ENCODE measurements at places on chromosomes 12 and 14. TPM values are rescaled to one million over a fixed set of nuclear protein-coding genes. Genes with fewer than 3 reads are reported as not detected.
A peak's percentile ranks its signal among the peaks of the same experiment; 100 is the strongest.

NID2 gene
- 58.5 TPM for total RNA-seq

RNASE3 gene
- not detected for total RNA-seq

- DNase-seq = no peak
- H3K27ac ChIP-seq = no peak overlapping the region
- H3K4me3 ChIP-seq = no peak overlapping the region
- peaks cover 8% of the 10 kb centered on the region for H3K27me3 ChIP-seq
Measured at GRCh38 chr14:62301911-62302310, 539.7 kb downstream of the SNAPC1 start.

GRCh38 chr14:75978249-75978731 lies 3.5 kb downstream of the TGFB3 start:
- H3K27me3 ChIP-seq = no peaks in the 10 kb centered on the region
- no peak for DNase-seq
- H3K27ac ChIP-seq = peak overlapping the region; percentile 96
- peaks cover 67% of the 10 kb centered on the region for H3K4me1 ChIP-seq
- peaks cover 12% of the 10 kb centered on the region for H3K36me3 ChIP-seq

DNA sequence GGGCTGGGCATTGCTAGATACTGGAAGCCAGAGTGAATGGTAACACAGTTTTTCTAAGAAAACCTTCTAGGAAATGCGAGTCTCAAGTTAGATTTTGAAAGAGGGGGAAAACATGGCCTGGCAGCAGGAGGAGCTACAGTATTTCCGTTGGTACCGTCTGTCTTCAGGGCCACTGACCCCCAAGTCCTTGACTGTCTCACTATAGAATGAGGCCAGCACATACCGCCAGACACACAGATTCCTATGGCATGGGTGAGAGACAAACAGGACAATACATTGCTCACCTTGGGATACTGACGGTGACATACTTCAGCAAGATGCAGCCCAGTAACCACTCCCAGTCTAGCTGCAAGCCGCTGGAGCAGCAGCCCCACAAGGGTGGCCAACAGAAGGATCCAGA lies 21.7 kb downstream of the SLC11A2 start:
- H3K4me1 ChIP-seq = peaks cover 6% of the 10 kb centered on the region
- H3K4me3 ChIP-seq = no peak overlapping the region
- peaks cover 24% of the 10 kb centered on the region for H3K36me3 ChIP-seq
- no peak overlapping the region for H3K27ac ChIP-seq

DNA sequence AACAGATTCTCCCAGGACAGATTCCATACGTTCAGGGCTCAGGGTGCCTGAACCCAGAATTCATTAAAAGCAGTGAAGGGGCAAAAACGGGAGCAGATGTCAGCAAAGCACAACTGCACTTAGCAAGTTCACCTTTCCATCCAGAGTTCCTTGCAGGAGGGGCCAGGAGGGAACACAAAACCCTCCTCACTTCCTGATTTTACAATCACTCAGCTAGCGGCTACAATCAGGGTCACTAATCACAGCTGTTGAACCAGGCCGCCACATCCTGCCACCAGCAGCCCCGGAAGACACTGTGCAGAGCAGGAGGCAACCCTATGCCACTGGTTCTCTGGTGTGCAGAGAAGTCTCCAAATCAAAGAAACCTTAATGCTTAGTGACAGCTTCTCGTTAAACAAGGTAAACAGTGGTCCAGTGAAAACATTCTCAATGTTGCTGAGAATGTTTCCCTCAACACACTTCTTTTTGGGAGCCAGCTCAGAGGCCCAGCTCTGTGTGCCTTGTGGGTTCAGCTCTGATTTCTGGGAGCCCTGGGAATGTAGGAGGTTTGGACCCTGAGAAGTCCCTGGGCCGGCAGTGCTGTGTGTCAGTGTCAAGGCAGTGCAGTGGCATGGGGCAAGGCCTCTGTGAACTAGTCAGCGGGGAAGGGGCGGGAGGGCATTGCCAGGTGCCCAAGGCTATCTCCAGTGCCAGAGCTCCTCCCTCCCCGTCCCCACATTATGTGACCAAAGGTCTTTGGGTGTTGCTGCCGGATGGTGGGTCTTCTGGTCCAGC lies 54.5 kb downstream of the VCPKMT start:
- no peaks in the 10 kb centered on the region for H3K27me3 ChIP-seq
- H3K4me1 ChIP-seq = peaks cover 38% of the 10 kb centered on the region
- no peak overlapping the region for H3K4me3 ChIP-seq
- DNase-seq = no peak
- H3K36me3 ChIP-seq = no peaks in the 10 kb centered on the region

DNA sequence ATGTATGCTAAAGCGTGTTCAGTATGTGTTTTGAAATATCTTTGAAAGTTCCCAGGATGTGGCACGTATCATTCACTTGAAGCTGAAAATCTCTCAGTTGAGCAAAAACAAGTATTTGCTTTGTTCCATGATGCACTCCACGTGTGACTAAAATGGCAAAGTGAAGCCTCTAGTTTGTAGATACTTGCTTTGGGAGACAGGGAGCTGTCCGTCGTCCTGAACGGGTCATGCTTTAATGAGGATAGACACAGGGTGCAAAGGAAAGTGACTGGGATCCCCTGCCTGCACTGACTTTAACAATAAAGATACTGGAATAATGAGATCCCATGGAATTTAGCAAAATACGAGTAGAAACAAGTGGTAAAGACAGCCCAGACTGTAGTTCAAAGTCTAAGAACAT lies 991.4 kb downstream of the NRXN3 start:
- DNase-seq = no peak
- H3K4me1 ChIP-seq = no peaks in the 10 kb centered on the region

TAS2R31 gene
- 4.9 TPM for total RNA-seq

CCDC184 gene
- total RNA-seq = 0.32 TPM

- H3K4me3 ChIP-seq = no peak overlapping the region
- H3K36me3 ChIP-seq = peaks cover 31% of the 10 kb centered on the region
- no peaks in the 10 kb centered on the region for H3K27me3 ChIP-seq
- H3K4me1 ChIP-seq = peaks cover 42% of the 10 kb centered on the region
- peak overlapping the region; percentile 27 for H3K27ac ChIP-seq
- DNase-seq = no peak
Measured at GRCh38 chr12:118050972-118051910, 9.7 kb downstream of the WSB2 start.

- no peak for DNase-seq
- no peaks in the 10 kb centered on the region for H3K36me3 ChIP-seq
- no peaks in the 10 kb centered on the region for H3K27me3 ChIP-seq
- H3K27ac ChIP-seq = no peak overlapping the region
- H3K4me1 ChIP-seq = no peaks in the 10 kb centered on the region
- H3K4me3 ChIP-seq = no peak overlapping the region
Measured at GRCh38 chr12:107929436-107929835, 154.9 kb downstream of the ASCL4 start.

DNA sequence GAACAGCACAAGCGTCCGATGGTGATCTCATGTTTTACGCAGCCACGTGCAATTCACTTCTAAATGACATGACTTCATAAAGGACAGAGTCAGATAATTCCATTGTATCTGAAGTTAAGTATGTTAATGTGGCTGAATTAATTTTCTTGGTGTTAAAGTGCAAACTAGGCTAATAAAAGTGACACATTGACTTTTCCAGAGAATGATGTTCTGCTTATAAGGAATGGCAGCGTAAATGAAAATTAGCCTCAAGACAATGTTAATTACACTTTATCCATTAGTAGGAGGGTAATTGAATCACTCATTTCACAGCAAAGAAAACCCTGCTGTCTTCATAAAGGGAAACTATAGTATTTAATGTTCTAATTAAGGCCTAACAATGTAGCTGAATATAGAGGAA lies 426.5 kb downstream of the GLT1D1 start:
- no peak for DNase-seq
- H3K4me3 ChIP-seq = no peak overlapping the region

DNA sequence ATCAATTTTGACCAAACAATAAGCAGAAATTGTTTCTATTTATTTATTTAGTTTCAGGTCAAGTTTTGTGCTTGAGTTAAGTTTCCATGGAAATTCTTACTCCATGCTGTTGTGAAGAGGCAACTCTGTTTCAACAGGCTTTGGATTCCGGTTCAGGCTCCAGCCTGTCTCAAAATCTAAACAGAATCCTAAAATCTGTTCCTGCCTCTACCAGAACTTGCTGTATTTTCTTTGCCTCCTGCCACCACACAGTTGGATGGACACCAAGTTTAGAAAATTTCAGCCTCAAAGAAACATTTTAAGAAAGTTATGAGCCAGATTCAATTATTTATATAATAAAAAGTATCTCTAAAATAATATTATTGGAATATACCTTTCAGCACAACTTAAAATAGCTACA lies 330.9 kb downstream of the FOXG1 start:
- H3K4me1 ChIP-seq = no peaks in the 10 kb centered on the region
- no peaks in the 10 kb centered on the region for H3K27me3 ChIP-seq

DNA sequence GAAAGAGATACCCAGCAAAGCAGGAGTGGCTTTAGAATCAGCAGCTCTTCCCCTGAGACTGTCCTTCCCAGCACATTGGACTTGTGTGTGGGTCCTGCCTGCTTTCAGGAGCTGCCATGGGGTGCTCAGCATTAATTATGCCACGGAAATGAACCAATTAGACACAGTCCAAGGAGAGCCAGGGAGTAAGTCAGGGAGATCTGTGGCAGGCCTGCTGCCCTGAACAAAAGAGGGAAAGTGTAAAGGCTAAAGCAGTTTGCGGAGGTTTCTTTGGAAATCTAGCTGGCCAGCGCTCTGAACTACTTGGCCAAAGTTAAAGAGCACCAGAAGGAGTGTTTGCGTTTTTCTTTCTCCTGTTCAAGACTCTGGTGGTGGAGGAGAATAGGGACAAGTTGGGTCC lies 65.7 kb upstream of the SRSF5 start:
- H3K4me3 ChIP-seq = no peak overlapping the region
- peaks cover 17% of the 10 kb centered on the region for H3K4me1 ChIP-seq
- H3K27ac ChIP-seq = no peak overlapping the region
- no peaks in the 10 kb centered on the region for H3K27me3 ChIP-seq
- peaks cover 21% of the 10 kb centered on the region for H3K36me3 ChIP-seq

GRCh38 chr14:87171141-87171540 lies 821.8 kb downstream of the GALC start:
- H3K4me3 ChIP-seq = no peak overlapping the region
- H3K36me3 ChIP-seq = no peaks in the 10 kb centered on the region
- no peak for DNase-seq
- no peaks in the 10 kb centered on the region for H3K27me3 ChIP-seq
- peaks cover 7% of the 10 kb centered on the region for H3K4me1 ChIP-seq

GRCh38 chr14:70266157-70266556 lies 77.4 kb upstream of the SLC8A3 start:
- no peaks in the 10 kb centered on the region for H3K4me1 ChIP-seq
- no peaks in the 10 kb centered on the region for H3K27me3 ChIP-seq
- H3K4me3 ChIP-seq = no peak overlapping the region
- DNase-seq = no peak
- H3K27ac ChIP-seq = no peak overlapping the region
- no peaks in the 10 kb centered on the region for H3K36me3 ChIP-seq

DNA sequence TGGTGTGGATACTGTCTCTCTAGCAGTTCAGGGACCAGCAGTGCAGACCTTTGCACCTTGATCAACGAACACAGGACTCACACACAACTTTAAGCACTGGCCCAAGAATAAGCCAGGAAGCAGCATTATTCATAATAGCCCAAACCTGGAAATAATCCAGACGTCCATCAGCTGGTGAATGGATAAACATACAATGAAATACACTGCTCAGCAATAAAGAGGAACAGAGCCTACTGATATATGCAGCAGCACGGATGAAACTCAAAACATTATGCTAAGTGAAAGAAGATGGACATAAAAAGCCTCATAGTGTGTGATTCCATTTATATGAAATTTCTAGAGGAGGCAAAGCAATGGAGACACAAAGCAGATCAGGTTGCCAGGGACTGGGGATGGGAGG lies 303.9 kb upstream of the FKBP4 start:
- H3K27me3 ChIP-seq = no peaks in the 10 kb centered on the region
- H3K4me3 ChIP-seq = no peak overlapping the region
- no peak for DNase-seq

- no peak overlapping the region for H3K27ac ChIP-seq
- H3K27me3 ChIP-seq = no peaks in the 10 kb centered on the region
- H3K36me3 ChIP-seq = no peaks in the 10 kb centered on the region
- no peak overlapping the region for H3K4me3 ChIP-seq
- no peak for DNase-seq
Measured at GRCh38 chr12:67415473-67415872, 146.3 kb downstream of the CAND1 start.

DNA sequence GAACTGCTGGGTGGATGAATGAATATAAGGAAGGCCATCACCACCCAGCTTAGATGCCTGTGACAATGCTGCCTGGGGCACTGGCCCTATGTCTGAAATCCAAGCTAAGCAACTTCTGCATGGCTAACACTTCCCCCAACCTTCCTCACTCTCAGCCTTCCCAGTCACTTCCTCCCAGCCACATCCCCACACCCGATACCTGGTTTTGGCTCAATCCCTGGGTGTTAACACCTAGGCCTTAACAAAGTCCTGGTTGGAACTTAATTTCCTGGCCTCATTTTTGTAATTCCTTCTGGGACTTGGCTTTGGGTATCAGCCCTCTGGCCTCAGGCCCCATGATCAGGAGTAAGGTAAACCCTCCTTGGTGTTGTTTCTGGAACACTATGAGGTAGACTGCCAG lies 110.0 kb downstream of the EFCAB11 start:
- no peak overlapping the region for H3K4me3 ChIP-seq
- no peaks in the 10 kb centered on the region for H3K36me3 ChIP-seq
- H3K4me1 ChIP-seq = peaks cover 20% of the 10 kb centered on the region
- peak overlapping the region; percentile 69 for H3K27ac ChIP-seq
- H3K27me3 ChIP-seq = no peaks in the 10 kb centered on the region

AVPR1A gene
- total RNA-seq = 1.7 TPM

GRCh38 chr14:41285186-41285748 lies 321.4 kb upstream of the LRFN5 start:
- H3K27ac ChIP-seq = no peak overlapping the region
- no peaks in the 10 kb centered on the region for H3K36me3 ChIP-seq
- H3K27me3 ChIP-seq = no peaks in the 10 kb centered on the region

Measured in osteocyte (in vitro differentiated cells).